ENCODE measurements at places on chromosomes 5 and 9. TPM values are rescaled to one million over a fixed set of nuclear protein-coding genes. Genes with fewer than 3 reads are reported as not detected.

DNA sequence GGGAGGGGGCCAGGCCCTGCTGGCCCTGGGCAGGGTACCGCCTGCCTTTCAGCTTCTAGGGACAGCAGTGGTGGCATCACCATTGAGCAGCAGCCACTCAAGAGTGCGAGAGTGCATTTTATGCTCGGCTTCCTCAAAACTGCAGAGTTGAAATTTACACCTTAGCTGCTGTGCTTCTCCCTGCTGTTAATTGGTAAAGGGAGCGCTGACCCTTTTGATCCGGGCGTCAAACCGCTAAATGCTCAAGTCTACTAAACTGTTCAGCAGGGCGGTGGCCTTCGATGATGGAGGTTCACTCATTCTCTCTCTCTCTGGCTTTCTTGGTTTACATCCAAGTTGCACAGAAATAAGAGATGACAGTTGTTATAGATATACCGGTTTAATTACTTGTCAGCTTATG is 368.6 kb upstream of the IRX2 start:
- no peak for DNase-seq

GRCh38 chr5:136374638-136375037 is 9.3 kb upstream of the TRPC7 start:
- no peak for DNase-seq

DNA sequence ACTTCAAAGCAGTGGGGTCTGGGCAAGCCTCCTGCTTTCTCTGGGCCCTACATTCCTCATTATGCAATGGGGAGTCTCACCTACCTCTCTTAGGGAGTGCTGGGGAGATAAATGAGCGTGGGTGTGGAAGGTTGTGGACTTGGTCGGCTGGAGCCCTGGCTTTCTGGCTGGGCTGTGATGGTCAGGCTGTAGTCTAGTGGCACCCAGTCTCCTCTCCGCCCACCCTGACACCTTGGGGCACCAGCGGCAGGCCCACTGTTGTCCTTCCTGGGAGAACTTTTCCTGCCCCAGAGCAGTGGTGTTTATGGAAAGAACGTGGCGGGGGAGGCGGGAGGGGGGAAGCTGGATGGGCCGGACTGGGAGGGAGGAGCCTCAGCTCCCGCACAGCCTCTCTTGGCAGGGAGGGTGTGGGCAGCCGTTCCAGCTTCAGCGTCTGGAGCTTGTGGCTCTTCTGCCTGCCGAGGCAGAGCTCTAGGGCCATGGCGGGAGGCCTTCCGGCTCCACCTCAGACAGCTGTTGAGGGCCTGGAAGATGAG is 4.1 kb downstream of the PTGS1 start:
- peak; percentile 67 for DNase-seq

- no peak for DNase-seq
Measured at GRCh38 chr9:125141251-125141650, 2.1 kb downstream of the SCAI start.

GRCh38 chr9:127463911-127464310 is 12.6 kb downstream of the LRSAM1 start:
- no peak for DNase-seq

- DNase-seq = no peak
Measured at GRCh38 chr9:99567436-99567835, 254.2 kb upstream of the NR4A3 start.

DNA sequence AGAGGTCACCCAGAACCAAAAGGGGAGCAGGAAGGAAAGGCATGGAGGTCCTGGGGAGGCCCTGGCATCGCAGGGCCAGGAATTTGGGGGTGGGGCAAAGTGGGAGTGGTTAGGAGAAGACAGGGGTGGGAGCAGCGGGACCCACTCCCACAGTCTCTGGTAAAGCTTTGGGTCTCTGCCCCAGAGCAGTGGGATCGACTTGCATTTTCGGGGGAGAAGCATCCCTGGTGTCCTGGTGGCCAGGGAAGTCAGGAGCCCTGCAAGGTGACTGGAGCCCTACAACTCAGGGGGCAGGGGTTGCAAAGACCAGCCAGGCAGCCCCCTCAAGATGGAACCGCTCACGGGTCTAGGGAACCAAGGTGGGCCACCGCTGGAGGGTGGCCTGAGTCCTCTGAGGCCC is 22.4 kb upstream of the GTF3C5 start:
- DNase-seq = no peak

GRCh38 chr5:170287532-170287931 is 10.0 kb downstream of the LCP2 start:
- DNase-seq = no peak

DNA sequence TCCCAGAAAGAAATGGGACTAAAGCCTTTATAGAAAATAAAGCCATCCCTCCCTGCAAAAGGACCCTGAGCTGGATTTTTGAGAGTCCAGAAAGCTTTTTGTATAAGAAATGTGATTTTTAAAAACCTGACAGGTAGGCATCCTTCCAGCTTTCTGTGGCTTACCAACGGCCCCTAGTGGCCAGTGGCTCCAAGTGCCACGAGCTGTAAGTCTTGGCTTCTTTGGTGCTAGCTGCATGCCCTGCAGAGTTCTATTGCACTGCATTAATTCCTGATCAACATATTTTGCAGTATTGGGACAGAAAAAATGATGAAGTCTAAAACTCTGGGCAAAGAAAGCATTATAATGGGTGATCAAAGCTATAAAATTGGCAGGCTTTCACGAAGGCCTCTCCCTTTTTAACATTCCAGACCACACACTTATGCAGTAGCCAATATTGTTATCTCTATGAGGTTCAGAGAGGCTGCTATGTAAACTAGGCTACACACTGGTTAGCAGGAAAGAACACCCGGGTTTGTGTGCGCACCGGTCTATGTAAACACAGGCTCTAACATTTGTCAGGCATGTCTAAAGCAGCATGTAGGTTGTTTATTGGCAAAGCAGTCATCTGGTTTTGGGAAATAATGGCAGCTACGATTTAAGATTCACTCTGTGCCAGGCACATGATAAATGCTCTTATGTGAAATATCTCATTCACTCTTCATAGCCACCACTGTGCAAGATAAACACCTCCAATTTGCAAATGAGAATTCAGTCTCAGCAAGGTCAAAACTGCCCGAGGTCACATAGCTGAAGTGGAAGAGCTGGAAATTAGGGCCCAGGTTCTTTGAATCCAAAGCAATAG is 55.2 kb downstream of the NMUR2 start:
- peak; percentile 48 for DNase-seq

- DNase-seq = no peak
Measured at GRCh38 chr5:143025376-143025775, 255.2 kb downstream of the ARHGAP26 start.

- no peak for DNase-seq
Measured at GRCh38 chr5:133203317-133204305, 151.8 kb downstream of the HSPA4 start.

DNA sequence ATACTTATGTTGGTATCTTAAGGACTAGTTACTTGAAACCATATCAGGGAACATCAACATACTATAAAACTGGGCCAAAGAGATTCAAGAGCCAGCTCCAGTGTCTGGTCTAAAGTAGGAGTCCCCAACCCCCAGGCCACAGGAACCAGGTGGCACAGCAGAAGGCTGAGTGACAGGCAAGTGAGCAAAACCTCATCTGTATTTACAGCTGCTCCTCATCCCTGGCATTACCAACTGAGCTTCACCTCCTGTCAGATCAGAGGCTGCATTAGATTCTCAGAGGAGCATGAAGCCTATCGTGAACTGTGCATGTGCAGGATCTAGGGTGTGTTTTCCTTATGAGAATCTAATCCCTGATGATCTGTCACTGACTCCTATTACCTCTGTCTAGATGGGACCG is 581.6 kb upstream of the CDH9 start:
- no peak for DNase-seq

GRCh38 chr5:93890657-93891056 is 149.3 kb upstream of the POU5F2 start:
- no peak for DNase-seq

- DNase-seq = no peak
Measured at GRCh38 chr9:120344230-120344629, 235.7 kb downstream of the CDK5RAP2 start.

Gene FOXI1
- total RNA-seq = not detected

Gene ELOVL7
- 2.5 TPM for total RNA-seq

Gene CARTPT
- not detected for total RNA-seq

Gene ZNF367
- 10.1 TPM for total RNA-seq

Gene FOXD4
- 0.22 TPM for total RNA-seq

Gene STK32A
- total RNA-seq = 0.99 TPM

Gene SLC27A6
- 3.3 TPM for total RNA-seq

Gene FOXD4L6
- 0.13 TPM for total RNA-seq

Data from H9 (cell line).